Activated CD4-positive, CD25-positive, alpha-beta regulatory T cell (primary cell): ENCODE measurements at places on chromosomes 1 and 21.

DNA sequence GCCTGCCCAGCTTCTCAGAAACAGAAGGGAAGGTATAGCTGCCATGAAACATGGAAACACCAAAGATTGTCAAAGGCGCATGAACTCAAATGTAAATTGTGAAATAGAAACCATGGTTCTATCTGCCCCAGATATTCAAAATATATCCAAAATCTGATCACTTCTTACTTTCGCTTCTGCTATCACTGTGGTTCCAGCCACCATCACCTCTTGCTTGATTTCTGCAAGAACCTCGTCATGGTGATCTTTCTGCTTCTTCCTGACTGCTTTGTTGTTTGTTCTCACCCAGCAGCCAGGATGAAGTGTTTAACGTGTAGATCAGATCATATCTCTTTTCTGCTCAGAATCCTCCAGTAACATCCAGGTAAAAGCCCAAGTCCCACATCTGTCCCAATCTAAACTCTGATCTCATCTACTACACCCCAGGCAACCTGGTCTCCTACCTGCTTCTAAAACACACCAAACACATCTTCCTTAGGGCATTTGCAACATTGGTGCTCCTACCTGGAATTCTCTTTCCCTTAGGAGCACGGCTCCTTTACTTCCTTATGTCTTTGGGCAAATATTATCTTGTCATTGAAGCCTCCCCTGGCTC is 10.5 kb upstream of the LMO4 start:
- no peak for DNase-seq

DNA sequence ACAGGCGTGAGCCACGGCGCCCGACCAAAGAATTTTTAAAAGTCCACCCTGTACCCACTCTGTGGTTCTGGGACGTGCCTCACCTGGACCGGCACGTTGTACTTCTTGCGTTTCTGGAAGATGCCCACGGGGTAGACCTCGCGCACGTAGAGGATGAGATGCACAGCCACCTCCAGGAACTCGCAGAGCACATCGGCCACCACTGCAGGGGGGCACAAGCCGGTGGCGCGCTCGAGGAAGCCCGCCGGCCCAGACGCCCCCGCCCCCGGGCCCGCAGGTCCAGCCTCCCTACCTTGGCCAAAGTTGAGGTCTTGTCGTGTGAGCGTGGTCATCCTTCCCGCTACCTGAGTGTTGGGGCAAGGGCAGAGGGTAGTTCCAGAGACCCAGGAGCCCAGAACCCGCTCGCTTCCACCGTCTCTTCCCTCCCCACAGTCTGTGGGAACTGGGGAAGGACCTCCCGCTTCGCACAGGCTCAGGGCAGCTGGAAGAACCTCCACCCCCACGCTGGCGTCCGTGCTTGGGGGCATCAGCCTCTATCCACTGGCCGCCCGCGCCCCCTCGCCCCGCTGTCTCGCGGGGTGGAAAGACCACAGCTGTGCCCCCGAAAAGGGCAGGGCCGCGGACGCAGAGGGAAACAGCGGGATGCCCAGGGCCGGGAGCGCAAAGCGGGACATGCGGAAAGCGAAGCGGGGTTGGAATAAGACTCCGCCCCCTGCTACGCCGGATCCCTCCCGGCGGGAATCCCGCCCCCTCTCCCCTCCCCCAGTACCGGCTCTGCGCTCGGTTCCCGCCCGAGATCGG is 478 bp downstream of the MAD2L2 start:
- no peak for DNase-seq

DNA sequence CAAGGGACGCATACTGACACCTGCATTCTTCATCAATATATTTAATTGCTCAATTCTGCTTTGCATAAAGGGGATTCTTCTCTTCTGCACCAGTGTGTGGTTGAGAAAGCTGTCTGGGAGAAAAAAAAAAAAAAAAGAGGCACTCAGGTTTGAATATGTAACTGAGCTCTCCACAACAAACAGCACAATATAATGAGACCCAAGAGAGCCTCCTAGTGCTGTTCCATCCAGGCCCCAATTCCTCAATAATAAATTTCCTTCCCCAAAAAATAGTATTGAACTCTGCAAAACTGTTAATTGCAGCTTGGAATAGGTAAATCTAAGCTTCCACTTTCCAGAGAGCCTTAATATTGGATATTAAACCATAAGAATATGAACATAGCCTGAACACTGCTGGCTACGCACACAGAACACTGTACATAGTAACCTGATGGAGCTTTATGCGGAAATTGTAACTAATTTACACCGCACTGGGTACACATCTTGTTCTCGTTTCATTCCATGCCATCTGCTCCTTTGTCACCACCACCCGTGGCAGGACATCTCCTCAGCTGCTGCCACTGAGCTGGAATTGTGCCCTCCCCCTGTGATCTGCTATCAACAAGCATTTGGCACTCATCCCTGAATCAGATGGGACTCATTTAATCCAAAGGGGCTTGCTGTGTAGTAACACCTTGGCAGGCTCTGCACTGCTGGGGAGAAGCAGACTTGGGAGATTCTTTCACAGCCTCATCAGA is 272.0 kb downstream of the HHIPL2 start:
- no peak for DNase-seq

- DNase-seq: no peak
Measured at GRCh38 chr1:22849770-22850169, 122.9 kb downstream of the LACTBL1 start.

- no peak for DNase-seq
Measured at GRCh38 chr1:61284248-61284854, 202.0 kb downstream of the NFIA start.

GRCh38 chr1:86487811-86488141 is 19.0 kb downstream of the CLCA1 start:
- DNase-seq: no peak
